Stimulated activated CD8-positive, alpha-beta memory T cell treated with anti-CD3 and anti-CD28 coated beads, Interleukin-4, amount 100 ng/mL, for 48 hours (primary cell): ENCODE measurements at places on chromosomes 12 and 14.

- DNase-seq: no peak
Measured at GRCh38 chr14:100761481-100761880, 34.8 kb downstream of the DLK1 start.

- no peak for DNase-seq
Measured at GRCh38 chr12:49801141-49802063, 26.8 kb downstream of the NCKAP5L start.

GRCh38 chr14:68343534-68344118, 449.2 kb downstream of the ZFP36L1 start:
- no peak for DNase-seq

GRCh38 chr14:90499908-90500664, 103.3 kb downstream of the CALM1 start:
- no peak for DNase-seq

- DNase-seq: no peak
Measured at GRCh38 chr14:86450085-86450484, 920.1 kb downstream of the FLRT2 start.

DNA sequence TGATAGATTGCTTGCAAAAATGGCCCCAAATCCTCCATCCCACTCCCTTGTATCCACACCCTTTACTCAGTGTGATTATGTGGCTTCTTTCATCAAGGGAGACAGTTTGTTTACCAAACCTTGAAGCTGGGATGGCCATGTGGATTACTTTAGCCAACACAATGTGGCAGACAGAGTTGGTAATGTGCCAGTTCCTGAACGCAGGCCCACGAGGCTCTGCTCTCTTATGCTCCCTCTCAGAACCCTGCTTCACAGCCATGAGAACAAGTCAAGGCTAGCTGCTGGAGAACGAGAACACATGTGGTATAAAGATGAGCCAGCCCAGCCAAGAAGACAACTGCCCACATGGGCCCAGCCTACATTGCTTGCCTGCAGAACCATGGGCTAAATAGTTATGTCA, 162.3 kb downstream of the NDUFA12 start:
- no peak for DNase-seq

GRCh38 chr14:81275305-81276072, 54.7 kb upstream of the GTF2A1 start:
- no peak for DNase-seq
